ENCODE measurements at places on chromosomes 7 and 10. TPM values are rescaled to one million over a fixed set of nuclear protein-coding genes. Genes with fewer than 3 reads are reported as not detected.

Gene AEBP1
- 3.3 TPM for total RNA-seq

Gene PON3
- total RNA-seq: not detected

Gene NUDT13
- total RNA-seq: 1.3 TPM

Gene HSPA12A
- total RNA-seq: 0.43 TPM

Gene MYO1G
- 429 TPM for total RNA-seq

Gene ACBD7
- total RNA-seq: 1.8 TPM

Gene VDAC2
- total RNA-seq: 110 TPM

Gene PON1
- total RNA-seq: not detected

DNA sequence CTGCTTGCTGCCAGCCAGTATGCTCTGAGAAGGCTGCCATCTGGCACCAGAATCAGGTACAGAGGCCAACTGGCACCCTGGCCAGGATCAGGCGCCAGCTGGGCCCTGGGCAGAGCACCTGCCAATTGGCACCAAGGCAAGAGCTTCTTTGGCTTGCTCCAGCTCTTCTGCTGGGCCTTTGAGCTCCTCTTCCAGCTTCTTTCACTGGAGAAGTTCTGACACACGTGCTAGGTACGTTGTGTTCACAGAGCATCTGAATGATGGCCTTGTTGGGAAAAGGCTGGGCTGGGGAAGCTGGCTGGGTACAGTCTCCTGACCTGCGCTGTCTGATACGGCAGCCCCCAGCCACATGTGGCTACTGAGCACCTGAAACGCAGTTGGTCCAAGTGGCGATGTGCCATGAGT, 31.7 kb upstream of the OPALIN start:
- no peaks in the 10 kb centered on the region for H3K27me3 ChIP-seq
- H3K27ac ChIP-seq: no peak overlapping the region
- no peak overlapping the region for H3K4me3 ChIP-seq

- H3K27me3 ChIP-seq: no peaks in the 10 kb centered on the region
- no peaks in the 10 kb centered on the region for H3K36me3 ChIP-seq
- H3K4me1 ChIP-seq: peaks cover 3% of the 10 kb centered on the region
- no peak for DNase-seq
- H3K4me3 ChIP-seq: no peak overlapping the region
Observed at GRCh38 chr7:4798706-4799235, 23.3 kb downstream of the AP5Z1 start.

DNA sequence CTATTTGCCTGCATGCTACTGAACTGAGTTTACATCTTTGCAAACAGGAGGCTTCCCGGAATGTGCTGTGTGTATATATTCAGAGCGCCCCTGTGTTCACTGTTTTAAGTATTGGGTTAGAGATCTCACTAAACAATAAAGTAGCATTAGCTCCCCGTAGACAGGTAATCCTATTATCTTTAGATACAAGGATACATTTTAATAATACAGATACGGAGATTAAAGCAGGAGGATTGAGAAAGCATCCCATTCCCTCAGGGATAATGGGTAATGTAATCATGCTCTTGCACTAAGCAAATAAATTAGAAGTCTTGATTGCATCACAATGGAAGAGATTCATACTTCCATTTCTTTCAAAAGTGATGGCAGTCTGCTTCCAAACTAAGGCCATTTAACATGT, 809.0 kb downstream of the NRG3 start:
- H3K27ac ChIP-seq: no peak overlapping the region
- DNase-seq: no peak
- no peaks in the 10 kb centered on the region for H3K27me3 ChIP-seq
- H3K36me3 ChIP-seq: no peaks in the 10 kb centered on the region

GRCh38 chr10:127875916-127876315, 16.8 kb downstream of the CLRN3 start:
- no peak for DNase-seq
- H3K27ac ChIP-seq: no peak overlapping the region
- H3K27me3 ChIP-seq: no peaks in the 10 kb centered on the region
- H3K4me3 ChIP-seq: no peak overlapping the region

DNA sequence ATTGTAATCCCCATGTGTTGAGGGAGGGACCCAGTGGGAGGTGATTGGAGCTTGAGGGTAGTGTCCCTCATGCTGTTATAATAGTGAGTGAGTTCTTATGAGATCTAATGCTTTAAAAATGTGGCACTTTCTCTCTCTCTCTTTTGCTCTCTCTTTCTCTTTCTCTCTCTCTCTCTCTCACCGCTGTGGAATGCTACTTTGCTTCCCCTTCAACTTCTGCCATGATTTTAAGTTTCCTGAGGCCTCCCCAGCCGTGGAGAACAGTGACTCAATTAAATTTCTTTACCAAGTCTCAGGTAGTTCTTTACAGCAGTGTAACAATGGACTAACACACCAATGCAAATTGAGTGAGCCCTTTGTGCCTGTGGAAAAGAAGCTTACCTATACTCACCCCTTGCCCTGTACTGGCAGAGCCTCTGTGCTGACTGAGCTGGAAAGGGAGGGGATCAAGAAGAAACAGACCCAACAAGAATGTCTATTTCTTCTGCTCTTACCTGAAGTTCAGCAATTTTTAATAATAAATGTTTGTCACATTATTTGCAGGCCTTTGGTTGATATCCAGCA, 642.5 kb upstream of the KCND2 start:
- no peak for DNase-seq
- no peak overlapping the region for H3K27ac ChIP-seq
- no peaks in the 10 kb centered on the region for H3K4me1 ChIP-seq

- no peak overlapping the region for H3K27ac ChIP-seq
- no peaks in the 10 kb centered on the region for H3K4me1 ChIP-seq
- peaks cover 2% of the 10 kb centered on the region for H3K27me3 ChIP-seq
- no peaks in the 10 kb centered on the region for H3K36me3 ChIP-seq
Observed at GRCh38 chr7:142329062-142329790, 71.4 kb upstream of the PRSS58 start.

GRCh38 chr10:3666525-3667302, 118.3 kb downstream of the KLF6 start:
- no peaks in the 10 kb centered on the region for H3K36me3 ChIP-seq
- H3K27ac ChIP-seq: no peak overlapping the region
- peaks cover 39% of the 10 kb centered on the region for H3K4me1 ChIP-seq
- H3K4me3 ChIP-seq: no peak overlapping the region

DNA sequence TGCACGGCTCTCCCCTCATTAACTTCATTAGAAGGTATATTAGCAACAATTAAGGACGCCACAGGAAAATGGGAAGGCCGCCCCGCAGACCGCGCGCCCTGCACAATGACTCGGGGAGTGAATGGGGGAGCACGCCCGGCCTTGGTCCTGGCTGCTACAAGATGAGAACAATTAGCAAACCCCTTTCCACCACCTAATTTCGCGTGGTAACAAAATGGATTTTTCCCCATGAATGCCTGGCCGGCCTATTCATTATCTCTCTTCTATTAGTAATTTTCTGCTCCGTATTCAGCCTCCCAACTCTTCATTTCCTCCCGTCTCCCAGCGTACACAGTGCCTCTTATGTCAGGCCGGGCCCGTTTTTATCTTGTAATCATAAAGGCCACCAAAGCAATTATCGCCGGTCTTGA, 346.9 kb downstream of the DNAJB6 start:
- H3K4me3 ChIP-seq: no peak overlapping the region
- H3K27ac ChIP-seq: no peak overlapping the region
- H3K27me3 ChIP-seq: peaks cover 43% of the 10 kb centered on the region
- no peaks in the 10 kb centered on the region for H3K4me1 ChIP-seq

GRCh38 chr10:62511656-62512055, 137.5 kb downstream of the ZNF365 start:
- no peaks in the 10 kb centered on the region for H3K36me3 ChIP-seq
- H3K27ac ChIP-seq: no peak overlapping the region
- no peak overlapping the region for H3K4me3 ChIP-seq
- H3K27me3 ChIP-seq: no peaks in the 10 kb centered on the region
- no peak for DNase-seq
- no peaks in the 10 kb centered on the region for H3K4me1 ChIP-seq

DNA sequence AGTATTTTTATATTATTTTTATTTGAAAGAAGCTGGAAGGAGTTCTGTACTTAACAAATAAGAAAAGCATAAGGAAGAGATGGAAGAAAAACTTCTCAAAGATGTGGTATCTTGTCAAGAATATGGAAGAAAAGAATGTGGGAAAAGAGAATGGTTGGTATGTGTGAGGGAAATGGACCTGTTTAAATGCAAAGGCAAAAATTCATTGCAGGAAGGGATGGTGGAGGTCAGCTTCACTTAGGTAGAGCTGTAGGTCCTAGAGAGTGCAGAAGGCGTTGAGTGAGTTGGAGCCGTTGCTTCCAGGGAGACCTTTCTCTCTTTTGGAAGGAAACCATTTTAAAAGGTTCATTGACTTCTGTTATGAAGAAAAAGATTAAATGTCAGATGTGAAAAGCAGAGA, 107.3 kb downstream of the EXOC4 start:
- H3K36me3 ChIP-seq: peaks cover 6% of the 10 kb centered on the region
- no peaks in the 10 kb centered on the region for H3K27me3 ChIP-seq
- no peak for DNase-seq
- H3K27ac ChIP-seq: no peak overlapping the region

DNA sequence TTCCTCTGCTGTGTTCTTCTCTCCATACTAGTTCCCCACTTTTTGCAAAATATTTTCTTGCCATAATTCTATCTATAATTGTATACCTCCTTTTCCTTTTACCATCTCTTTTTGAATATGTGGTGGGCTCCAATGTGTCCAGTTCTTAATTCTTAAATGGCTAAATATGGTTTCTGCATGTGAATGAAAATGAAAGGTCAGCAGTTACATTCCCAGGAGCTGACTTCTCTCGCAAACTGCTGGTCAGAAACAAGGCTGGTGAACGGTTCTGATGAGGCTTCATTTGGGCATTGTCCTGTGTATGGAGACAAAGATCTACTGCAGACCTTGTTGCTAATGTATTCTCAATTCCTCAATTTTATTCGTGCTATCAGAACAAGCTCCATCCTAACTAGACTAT, 309.2 kb downstream of the SNX13 start:
- H3K27ac ChIP-seq: no peak overlapping the region
- no peaks in the 10 kb centered on the region for H3K4me1 ChIP-seq
- H3K27me3 ChIP-seq: no peaks in the 10 kb centered on the region
- no peak for DNase-seq
- no peak overlapping the region for H3K4me3 ChIP-seq

- no peak overlapping the region for H3K27ac ChIP-seq
- H3K4me3 ChIP-seq: no peak overlapping the region
- H3K27me3 ChIP-seq: no peaks in the 10 kb centered on the region
- peaks cover 4% of the 10 kb centered on the region for H3K4me1 ChIP-seq
Observed at GRCh38 chr7:156827587-156828203, 65.3 kb downstream of the LMBR1 start.
